ENCODE measurements at places on chromosomes 5 and 9. TPM values are rescaled to one million over a fixed set of nuclear protein-coding genes. Genes with fewer than 3 reads are reported as not detected.

SPINK6 gene
- total RNA-seq = not detected

ANKRD18A gene
- total RNA-seq = 4.6 TPM

- no peaks in the 10 kb centered on the region for H3K36me3 ChIP-seq
- H3K27me3 ChIP-seq = no peaks in the 10 kb centered on the region
- no peak for DNase-seq
- peaks cover 67% of the 10 kb centered on the region for H3K4me1 ChIP-seq
- H3K27ac ChIP-seq = no peak overlapping the region
These were observed 12.9 kb downstream of the AQP3 start for GRCh38 chr9:33434317-33435105.

DNA sequence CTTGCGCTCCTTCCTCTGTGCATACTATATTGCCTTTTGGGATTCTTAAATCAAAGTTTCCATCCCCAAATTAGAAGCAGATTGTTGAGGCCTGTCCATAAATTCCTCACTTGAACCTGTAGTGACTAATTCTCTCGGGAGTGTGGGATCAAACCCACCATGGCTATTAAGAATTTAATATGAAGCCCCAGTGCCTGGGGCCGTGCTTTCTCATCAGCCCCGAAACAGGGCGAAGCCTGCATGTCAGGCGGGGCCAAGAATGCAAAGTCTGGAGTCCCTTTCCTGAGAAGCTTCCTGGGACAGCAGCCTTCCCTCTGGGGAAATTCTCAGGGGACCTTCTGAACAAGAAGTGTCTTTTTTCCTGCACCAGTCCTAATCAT is 29.3 kb upstream of the FAT2 start:
- peaks cover 68% of the 10 kb centered on the region for H3K4me1 ChIP-seq
- H3K27me3 ChIP-seq = no peaks in the 10 kb centered on the region
- H3K36me3 ChIP-seq = no peaks in the 10 kb centered on the region
- H3K27ac ChIP-seq = peak overlapping the region; percentile 15

GRCh38 chr5:14449052-14449661 is 132.4 kb upstream of the OTULINL start:
- H3K4me1 ChIP-seq = peaks cover 53% of the 10 kb centered on the region
- no peak overlapping the region for H3K4me3 ChIP-seq
- H3K27me3 ChIP-seq = no peaks in the 10 kb centered on the region
- peaks cover 3% of the 10 kb centered on the region for H3K36me3 ChIP-seq
- DNase-seq = no peak

DNA sequence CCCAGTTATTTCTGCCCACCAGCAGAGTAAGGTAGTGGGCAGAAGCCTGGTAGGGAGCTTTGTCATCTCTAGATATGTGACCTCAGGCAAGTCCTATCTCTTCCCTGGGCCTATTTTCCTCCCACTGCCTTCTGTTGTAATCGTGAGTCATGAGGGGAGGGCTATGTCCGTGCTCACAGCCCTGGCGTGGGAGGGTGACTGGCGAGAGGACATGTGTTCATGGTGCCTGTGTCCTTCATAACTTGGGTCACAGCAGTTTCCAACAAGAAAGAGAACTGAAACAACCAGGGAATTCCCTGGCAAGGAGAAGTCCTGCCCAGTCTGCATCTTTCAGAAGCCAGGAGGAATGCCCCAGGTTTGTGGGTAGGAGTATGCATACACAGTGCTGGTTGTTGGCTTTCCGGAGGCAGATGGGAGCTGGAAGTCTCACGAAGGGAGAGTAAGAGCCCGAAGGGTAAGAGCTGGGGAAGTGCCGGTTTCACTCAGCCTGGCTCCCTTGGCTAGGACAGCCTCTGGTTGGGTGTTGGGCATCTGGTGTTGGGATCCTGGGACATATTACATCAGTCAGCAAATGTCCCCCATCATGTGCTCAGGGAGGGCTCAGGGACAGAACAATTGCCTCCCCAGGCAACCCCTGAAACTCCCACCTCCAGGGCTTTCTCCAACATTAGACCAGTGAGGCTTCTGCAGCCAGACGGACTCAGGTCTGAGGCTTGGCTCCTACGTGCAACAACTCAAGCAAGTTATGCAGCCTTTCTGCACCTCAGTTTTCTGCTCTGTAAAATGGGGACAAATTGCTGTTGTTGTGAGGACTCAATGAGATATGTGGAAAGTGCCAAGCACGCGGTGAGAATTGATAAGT is 4.3 kb upstream of the TIFAB start:
- no peak overlapping the region for H3K27ac ChIP-seq
- no peak overlapping the region for H3K4me3 ChIP-seq
- peaks cover 10% of the 10 kb centered on the region for H3K27me3 ChIP-seq
- DNase-seq = no peak
- no peaks in the 10 kb centered on the region for H3K36me3 ChIP-seq

- H3K4me1 ChIP-seq = no peaks in the 10 kb centered on the region
- H3K36me3 ChIP-seq = no peaks in the 10 kb centered on the region
- H3K4me3 ChIP-seq = no peak overlapping the region
- DNase-seq = no peak
- H3K27ac ChIP-seq = no peak overlapping the region
These were observed 2.9 kb downstream of the SLC6A18 start for GRCh38 chr5:1228120-1228519.

GRCh38 chr5:180436275-180436674 is 57.9 kb upstream of the CNOT6 start:
- no peaks in the 10 kb centered on the region for H3K4me1 ChIP-seq
- no peak for DNase-seq
- H3K27me3 ChIP-seq = peaks cover 3% of the 10 kb centered on the region
- H3K27ac ChIP-seq = no peak overlapping the region
- no peak overlapping the region for H3K4me3 ChIP-seq
- H3K36me3 ChIP-seq = no peaks in the 10 kb centered on the region

- H3K27me3 ChIP-seq = no peaks in the 10 kb centered on the region
- DNase-seq = peak; percentile 79
- H3K4me3 ChIP-seq = peak overlapping the region; percentile 10
- no peaks in the 10 kb centered on the region for H3K36me3 ChIP-seq
These were observed 53.2 kb downstream of the ZNF474 start for GRCh38 chr5:122182491-122182921.

DNA sequence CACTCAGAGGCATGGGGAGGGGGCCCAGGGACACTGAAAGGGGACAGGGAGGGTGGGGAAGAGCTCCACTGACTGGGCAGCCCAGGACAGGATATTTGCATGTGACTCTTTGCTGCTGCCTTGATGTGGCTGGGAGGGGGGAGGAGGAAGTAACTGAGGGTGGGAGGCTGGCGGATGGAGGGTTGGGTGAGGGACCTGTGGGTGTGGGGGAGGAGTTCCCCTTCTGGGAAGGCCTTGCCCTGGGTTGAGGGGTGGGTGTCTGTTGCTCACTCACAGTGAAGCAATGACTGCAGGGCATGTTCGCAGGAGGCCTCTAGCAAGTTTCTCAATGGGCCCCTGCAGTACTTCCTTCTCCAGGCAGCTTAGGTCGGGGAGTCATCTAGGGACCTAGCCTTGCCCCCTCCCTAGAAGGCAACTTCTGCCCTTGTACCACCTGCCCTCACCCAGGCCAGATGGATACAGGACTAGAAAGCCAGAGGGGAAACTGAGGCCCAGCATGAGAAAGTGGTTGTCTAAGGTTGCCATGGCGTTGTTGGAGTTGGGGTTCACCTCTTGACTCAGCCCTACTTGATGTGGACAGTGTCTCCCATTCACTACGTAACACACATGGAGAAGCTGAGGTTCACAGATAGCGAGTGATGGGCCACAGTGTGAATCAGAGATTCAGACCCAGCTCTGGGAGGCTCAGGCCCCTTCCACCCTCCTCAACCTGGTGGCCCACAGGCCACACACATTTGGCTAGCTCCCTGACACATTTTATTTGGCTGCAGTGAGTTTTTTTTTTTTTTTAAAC is 3.0 kb downstream of the GRK6 start:
- H3K27me3 ChIP-seq = no peaks in the 10 kb centered on the region
- no peak for DNase-seq
- peaks cover 83% of the 10 kb centered on the region for H3K4me1 ChIP-seq
- no peak overlapping the region for H3K4me3 ChIP-seq
- peak overlapping the region; percentile 16 for H3K27ac ChIP-seq
- peaks cover 28% of the 10 kb centered on the region for H3K36me3 ChIP-seq
